Right lung (tissue), 10 donors: ENCODE measurements at places on chromosomes 3 and 15.
A peak's percentile ranks its signal among the peaks of the same experiment; 100 is the strongest.

GRCh38 chr3:180680097-180680430, 775 bp upstream of the CCDC39 start:
- no peak for DNase-seq

- no peak for DNase-seq
Measured at GRCh38 chr15:36882487-36883131, 217.7 kb downstream of the MEIS2 start.

- no peak for DNase-seq
Measured at GRCh38 chr15:70387081-70387480, 289.4 kb upstream of the TLE3 start.

DNA sequence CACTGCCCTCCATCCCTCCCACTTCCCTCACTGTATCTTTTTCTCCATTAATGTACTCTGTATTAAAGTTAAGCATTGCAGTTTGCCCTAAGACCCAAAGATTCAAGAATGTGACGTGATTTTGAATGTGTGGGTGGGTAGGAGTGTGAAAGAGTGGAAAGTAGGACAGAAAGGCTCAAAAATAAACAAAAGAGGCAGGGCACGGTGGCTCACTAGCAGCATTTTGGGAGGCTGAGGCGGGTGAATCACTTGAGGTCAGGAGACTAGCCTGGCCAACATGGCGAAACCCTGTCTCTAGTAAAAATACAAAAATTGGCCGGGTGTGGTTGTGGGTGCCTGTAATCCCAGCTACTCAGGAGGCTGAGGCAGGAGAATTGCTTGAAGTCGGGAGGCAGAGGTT, 18.4 kb downstream of the TFRC start:
- no peak for DNase-seq

DNA sequence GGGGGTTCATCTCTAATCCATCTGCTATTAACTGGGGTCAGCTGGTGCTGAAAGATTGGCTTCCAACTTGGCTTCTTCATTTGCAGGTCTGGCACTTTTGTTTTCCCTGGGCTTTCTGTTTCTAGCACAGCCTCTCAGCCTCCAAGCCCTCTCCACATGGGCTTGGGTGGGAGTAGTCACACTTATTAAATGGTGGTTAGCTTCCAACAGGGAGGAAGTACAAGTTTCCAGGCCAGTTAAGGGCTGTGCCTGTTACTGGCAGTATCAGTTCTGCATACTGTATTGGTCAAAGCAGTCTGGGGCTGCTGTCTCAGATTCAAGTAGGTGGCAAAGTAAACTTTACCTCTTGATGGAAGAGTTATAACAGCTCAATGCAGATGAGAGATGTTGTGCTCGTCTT, 627.1 kb upstream of the CCDC54 start:
- no peak for DNase-seq

GRCh38 chr3:119619094-119619493, 21.4 kb downstream of the PLA1A start:
- no peak for DNase-seq

DNA sequence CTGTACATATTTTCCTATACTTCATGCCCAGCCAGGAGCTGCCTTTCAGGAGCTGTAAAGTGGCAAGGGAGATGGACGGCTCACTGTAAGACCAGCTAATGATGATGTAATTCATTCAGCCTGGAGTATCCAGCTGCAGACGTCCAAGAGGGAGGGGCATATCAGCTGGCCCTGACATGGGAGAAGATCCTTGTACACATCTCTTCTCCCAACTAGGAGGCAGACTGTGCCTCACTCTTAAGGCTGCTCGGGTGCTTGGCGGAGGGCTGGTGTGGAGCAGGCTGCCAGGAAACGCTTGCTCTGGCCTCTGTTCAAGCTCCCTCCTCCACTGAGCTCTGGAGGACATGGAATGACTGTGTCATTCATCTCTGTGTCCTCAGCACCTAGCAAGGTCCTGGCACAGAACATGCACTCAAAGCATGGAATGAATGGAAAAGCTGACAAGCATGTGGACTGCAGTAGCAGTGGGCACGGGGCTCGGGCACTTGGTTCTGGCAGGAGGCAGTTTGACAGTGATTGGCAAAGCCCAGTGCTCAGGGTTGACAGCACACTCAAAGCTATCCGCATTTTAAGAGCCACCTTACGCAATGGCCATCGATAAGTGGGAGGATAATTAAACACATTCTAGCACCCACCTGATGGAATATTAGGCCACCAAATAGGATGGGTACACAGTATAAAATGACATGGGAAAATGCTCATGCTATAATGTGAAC, 72.4 kb downstream of the TBC1D2B start:
- peak; percentile 81 for DNase-seq
